ENCODE measurements at places on chromosomes 12 and 14.

- DNase-seq, result no peak
Measured at GRCh38 chr14:36271939-36272907, 48.2 kb downstream of the MBIP start.

- DNase-seq, result no peak
Measured at GRCh38 chr12:2126676-2127406, 74.1 kb downstream of the CACNA1C start.

DNA sequence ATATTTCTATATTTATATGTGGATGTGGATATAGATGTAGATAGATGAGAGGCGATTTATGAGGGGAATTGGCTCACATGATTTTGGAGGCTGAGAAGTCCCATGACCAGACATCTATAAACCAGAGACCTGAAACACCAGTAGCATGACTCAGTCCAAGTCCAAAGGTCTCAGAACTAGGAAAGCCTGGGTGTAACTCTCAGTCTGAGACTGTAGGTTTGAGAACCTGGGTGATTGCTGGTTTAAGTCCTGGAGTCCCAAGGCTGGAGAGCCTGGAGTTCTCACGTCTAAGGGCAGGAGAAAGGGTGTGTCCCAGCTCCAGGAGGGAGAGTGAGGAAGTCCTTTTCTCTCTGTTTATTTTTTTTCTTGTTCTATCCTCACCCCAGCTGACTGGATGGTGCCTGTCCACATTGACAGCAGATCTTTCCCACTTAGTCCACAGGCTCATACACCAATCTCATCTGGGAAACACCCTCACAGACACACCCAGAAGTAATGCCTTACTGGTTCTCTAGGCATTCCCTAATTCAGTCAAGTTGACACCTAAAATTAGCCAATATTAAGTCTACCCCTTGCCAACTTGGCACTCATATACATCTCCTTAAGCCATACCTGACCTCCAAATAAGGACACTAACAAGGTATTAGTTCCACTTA is 45.4 kb downstream of the EMP1 start:
- no peak for DNase-seq

- DNase-seq, result no peak
Measured at GRCh38 chr14:83607682-83608081, 1922.3 kb upstream of the FLRT2 start.

DNA sequence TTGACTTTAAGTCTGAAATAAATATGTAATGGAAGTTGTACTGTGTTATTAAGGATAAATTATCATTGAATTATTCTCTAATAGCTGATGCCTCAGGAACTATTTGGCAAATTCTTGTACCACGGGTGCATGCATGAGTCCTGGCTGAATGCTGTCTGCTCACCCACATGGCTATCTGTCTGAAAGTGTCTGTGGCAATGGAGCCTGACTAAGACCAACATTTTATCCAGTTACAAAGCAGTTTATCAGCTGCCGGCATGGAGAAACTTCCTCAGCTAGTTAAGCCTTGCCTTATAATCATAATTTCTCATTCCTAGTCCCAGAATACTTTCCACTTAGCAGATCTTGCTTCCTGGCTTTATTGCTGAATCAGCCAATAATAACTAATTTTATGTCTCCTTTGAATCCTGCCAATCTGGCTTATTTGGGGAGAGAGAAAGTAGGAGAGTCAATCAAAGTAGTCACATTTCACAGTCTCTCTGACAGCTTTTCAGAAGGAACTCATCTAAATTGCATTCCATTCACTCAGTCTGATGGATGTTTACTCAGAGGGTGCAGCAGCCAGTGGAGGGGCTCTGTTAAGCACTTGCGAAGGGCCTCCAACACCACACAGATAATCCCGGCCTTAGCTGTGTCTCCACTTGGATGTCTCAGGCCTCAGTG is 280.6 kb upstream of the CLEC14A start:
- DNase-seq, result no peak

- no peak for DNase-seq
Measured at GRCh38 chr14:60196291-60196690, 31.1 kb upstream of the DHRS7 start.

DNA sequence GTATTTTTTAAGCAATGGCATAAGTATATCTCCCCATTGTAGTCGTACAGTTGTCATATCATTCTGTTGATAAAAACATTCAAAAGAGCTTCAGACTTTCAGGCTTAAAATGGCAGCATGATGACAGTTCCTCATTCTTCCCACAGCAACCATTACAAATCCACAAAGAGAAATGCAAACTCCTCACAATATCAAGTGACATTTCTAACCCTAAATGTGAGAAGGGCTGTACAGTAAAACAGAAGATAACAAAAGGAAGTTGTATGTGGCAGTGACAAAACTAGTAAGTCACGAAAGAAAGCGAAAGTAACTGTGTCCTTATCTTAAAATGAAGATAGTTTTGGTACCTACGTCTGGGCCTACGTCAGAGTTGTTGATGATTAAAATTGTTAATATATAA is 46.7 kb downstream of the GXYLT1 start:
- DNase-seq, result no peak

- no peak for DNase-seq
Measured at GRCh38 chr14:35669782-35670181, 135.8 kb downstream of the INSM2 start.

- no peak for DNase-seq
Measured at GRCh38 chr14:101229666-101230065, 326.1 kb upstream of the RTL1 start.

GRCh38 chr12:133236144-133236543 is 467 bp upstream of the ANHX start:
- DNase-seq, result no peak

DNA sequence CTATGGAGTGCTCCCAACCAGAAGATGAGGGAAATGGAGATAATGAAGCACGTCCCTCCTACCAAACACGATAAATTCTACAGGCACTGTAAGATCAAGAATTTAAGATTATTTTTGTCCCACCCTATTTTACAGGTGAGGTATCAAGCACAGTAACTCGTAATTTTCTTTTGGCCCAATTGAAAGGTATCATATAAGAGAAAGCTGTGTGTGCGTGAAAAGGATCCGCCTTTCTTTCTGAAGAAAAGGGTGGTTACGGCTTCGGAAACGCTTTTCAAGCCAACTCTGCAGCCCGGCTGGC is 733 bp upstream of the KLHDC2 start:
- DNase-seq, result no peak

- no peak for DNase-seq
Measured at GRCh38 chr12:10283027-10283426, 24.6 kb upstream of the KLRD1 start.

DNA sequence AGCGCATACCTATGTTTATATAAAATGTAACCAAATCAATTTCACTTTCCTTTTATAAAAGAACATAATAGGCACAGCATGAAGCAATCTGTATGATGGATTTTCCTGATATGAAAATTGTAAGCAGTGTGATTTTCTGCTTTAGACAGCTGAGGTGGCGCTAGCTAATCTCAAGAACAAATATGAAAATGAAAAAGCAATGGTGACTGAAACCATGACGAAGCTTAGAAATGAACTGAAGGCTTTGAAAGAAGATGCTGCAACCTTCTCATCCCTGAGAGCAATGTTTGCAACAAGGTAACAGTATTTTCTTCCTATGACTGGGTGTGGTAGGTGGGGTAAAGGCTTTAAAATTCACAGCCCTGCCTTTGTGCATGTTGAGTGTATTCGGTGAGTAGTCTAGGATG is 65.0 kb upstream of the FGD4 start:
- DNase-seq, result no peak

DNA sequence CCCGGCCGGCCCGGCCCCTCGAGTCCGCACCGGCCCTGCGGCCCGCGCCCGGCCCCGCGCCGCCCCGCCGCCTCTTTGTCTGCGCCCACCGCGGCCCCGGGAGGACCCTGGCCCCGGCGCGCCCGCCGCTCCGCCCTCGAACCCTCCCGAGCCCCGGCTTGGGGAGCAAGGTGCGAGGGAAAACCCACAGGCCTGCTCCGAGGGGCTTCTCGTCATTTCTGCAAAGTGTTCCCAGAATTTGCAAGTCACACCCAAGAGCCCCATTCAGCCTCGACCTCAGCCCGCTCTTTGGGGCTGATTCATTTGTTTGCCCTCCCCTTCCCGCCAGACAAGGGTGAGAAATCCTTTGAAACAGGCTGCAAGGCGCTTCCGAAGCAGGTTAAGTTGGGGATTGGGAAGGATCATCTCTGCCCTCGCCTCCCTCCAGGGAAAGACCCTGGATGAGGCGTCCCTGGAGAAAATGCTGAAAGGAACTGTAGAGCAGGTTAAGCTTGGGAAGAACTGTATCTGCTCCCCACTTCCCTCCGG is 325 bp upstream of the CLIP1 start:
- DNase-seq, result peak; percentile 23

- no peak for DNase-seq
Measured at GRCh38 chr14:74083784-74084276, 423 bp downstream of the ALDH6A1 start.

GRCh38 chr12:21939435-21939834 is 1.8 kb downstream of the ABCC9 start:
- DNase-seq, result no peak

DNA sequence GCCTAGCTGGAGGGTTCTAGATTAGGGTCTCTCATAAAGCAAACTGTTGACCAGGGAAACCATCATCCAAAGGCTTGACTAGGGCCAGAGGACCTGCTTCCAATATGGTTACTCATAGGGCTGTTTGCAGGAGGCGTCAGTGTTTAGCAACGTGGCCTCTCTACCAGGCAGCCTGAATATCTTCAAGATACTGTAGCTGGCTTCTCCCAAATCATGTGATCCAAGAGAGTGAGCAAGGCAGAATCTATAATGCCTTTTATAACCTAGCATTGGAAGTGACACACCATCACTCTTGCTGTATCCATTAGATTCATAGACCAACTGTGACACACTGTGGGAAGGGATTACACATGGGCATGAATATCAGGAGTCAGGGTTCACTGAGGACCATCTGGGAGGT is 17.3 kb downstream of the TPH2 start:
- no peak for DNase-seq

DNA sequence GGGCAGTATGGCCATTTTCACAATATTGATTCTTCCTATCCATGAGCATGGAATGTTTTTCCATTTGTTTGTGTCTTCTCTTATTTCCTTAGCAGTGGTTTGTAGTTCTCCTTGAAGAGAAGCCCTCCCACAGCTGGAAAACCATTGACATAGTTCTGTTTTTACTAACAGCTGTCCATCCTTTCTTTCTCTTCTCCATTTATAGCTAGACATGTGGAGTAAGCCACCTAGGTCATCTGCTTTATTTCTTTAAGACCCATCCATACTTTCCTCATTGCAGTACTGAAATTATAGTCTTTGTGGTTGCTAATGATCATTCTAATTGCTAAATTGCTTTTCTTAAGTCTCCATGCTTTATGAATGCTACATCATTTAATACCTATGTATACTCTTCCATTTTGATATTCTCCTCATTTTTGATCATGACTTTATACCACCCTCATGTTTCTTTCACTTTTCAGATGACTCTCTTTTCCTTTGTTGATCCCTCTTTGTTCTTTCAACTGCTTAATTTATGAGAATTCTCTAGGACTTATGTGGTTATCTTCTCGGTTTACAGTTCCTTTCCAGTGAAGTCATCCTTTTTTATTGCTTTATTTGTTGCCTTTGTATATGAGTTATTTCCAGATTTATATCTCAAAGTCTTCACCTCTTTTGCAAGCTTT is 114.2 kb downstream of the PCNX1 start:
- DNase-seq, result no peak

- no peak for DNase-seq
Measured at GRCh38 chr12:41242603-41243002, 54.5 kb downstream of the PDZRN4 start.

DNA sequence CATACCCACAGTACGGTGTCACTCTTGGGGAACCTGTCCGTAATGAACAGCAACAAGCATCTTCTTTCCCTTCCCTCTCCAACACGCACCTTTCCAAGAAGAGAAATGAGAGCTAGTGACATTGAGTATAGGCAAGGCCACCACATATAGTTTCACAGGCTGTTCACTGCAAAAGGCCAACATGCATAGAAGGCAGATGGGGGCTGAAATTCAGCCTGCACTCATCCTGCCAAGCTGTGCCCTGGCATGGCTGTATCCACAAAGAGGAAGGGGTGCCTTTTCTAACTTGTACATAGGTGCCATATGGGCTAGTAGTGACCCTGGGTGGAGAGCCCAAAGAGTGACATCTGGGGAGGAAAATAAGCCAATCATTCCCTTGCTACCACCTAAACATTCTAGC is 169.6 kb downstream of the ZFP36L1 start:
- no peak for DNase-seq

DNA sequence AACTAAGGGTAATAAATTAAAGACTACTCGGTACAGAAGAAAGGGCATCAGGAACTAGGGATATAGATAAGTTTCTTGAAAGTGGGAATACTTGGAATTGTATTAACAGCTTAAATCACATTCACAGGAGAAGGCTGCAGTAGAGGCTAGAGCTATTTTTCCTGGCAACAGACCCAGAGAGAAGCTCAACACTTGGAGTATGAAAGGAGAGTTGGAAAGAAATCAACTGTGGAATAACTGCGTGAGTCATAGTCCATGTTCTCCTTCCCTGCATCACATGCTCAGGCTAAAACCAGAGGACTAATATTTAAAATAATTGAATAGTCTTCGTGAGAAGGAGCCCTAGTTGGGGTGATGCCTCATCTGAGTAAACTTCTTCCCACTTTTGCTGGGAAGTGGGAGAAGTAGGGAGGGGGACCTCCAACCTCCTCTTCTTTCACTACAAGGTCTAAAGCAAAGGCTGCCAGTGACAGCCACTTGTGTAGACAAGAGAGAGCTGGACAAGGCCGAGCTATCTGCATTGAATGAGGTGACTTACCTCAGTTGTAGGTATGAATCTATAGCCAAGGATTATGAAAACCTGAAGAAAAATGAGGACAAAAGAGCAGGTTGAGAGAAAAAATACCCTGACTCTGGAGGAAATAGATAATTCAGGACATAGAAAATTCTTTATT is 32.7 kb downstream of the DYRK2 start:
- DNase-seq, result no peak

DNA sequence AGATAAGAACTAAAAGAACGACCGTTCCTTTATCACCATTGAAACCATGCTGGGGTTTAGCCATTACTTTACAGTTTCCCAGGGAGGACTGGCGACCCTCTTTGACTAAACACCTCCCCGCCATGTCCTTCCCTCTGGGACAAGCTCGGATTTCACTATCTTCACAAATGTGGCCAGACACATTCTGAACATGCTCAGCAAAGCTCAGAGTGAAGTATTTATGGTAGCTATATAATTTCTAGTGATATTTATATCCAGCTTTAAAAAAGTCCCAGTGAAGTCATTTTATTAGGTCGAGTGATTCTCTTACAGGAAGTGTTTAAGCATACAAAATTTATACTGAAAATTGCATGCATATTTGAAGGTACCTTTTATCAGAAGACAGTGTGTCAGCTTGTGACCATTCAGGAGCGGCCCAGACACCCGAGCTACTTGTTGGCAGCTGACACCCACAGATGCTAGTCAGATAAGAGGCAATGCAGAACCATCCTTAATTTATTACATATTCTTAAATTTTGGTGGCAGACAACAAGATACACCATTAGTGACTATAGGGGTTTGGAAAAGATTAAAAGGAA is 36.8 kb downstream of the NIN start:
- DNase-seq, result no peak

DNA sequence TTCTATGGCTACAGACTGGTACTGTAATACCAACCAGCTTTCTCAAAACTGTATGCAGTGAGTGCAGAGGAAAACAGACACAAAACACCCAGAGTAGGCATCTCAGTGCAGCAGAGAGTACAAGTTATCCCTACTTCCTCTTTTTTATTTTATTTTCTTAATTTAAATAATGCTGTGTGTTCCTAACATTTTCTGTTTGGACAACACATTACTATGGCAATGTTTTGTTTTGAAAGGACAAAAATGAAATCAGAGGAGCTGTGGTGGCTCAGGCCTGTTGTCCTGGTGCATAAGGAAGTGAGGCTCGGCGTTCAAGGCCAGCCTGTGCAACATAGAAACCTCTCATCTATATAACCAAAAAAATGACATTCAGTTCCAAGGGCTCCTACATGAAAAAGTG is 33.7 kb upstream of the SELPLG start:
- no peak for DNase-seq

All from endothelial cell (in vitro differentiated cells).